ENCODE measurements at places on chromosomes 7 and 10. TPM values are rescaled to one million over a fixed set of nuclear protein-coding genes. Genes with fewer than 3 reads are reported as not detected.

The MMRN2 gene
- 0.90 TPM for total RNA-seq

The KCNMA1 gene
- total RNA-seq: 155 TPM

The SPDYE6 gene
- not detected for total RNA-seq

GRCh38 chr7:4519819-4520520, 162.1 kb upstream of the FOXK1 start:
- H3K27ac ChIP-seq: no peak overlapping the region
- H3K27me3 ChIP-seq: no peaks in the 10 kb centered on the region
- H3K4me1 ChIP-seq: no peaks in the 10 kb centered on the region
- no peaks in the 10 kb centered on the region for H3K36me3 ChIP-seq

DNA sequence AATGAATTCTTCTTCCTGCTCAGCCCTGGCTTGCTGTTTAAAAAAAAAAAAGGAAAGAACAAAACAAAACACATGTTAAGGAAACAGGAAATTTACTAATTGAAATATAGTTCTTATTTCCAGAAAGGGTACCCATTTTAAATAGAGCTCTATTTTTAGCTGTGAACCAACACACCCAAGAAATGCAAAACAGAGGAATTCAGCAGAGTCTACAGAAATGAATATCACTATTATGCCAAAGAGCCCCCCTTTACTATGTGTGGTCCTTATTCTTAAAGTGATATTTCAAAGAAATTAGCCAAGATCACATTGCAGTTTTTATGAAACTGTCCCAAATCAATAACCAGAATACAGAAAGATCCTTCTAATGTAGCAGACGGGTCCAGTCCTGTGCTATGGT, 53.7 kb downstream of the CCDC6 start:
- no peak for DNase-seq
- peaks cover 27% of the 10 kb centered on the region for H3K4me1 ChIP-seq
- H3K4me3 ChIP-seq: no peak overlapping the region
- no peaks in the 10 kb centered on the region for H3K36me3 ChIP-seq
- H3K27me3 ChIP-seq: no peaks in the 10 kb centered on the region

GRCh38 chr10:111240348-111240747, 163.5 kb downstream of the ADRA2A start:
- no peak overlapping the region for H3K4me3 ChIP-seq
- no peaks in the 10 kb centered on the region for H3K36me3 ChIP-seq
- DNase-seq: no peak

- no peak overlapping the region for H3K4me3 ChIP-seq
- no peaks in the 10 kb centered on the region for H3K27me3 ChIP-seq
- DNase-seq: no peak
- H3K27ac ChIP-seq: no peak overlapping the region
Measured at GRCh38 chr10:27826369-27826768, 80.8 kb upstream of the MKX start.
